ENCODE measurements at places on chromosomes 6 and 20. TPM values are rescaled to one million over a fixed set of nuclear protein-coding genes. Genes with fewer than 3 reads are reported as not detected.

The FOXA2 gene
- 0.13 TPM for total RNA-seq

GRCh38 chr6:65816991-65817390 lies 110.0 kb upstream of the EYS start:
- H3K27ac ChIP-seq, result no peak overlapping the region
- no peaks in the 10 kb centered on the region for H3K27me3 ChIP-seq
- DNase-seq, result no peak
- H3K4me1 ChIP-seq, result no peaks in the 10 kb centered on the region

DNA sequence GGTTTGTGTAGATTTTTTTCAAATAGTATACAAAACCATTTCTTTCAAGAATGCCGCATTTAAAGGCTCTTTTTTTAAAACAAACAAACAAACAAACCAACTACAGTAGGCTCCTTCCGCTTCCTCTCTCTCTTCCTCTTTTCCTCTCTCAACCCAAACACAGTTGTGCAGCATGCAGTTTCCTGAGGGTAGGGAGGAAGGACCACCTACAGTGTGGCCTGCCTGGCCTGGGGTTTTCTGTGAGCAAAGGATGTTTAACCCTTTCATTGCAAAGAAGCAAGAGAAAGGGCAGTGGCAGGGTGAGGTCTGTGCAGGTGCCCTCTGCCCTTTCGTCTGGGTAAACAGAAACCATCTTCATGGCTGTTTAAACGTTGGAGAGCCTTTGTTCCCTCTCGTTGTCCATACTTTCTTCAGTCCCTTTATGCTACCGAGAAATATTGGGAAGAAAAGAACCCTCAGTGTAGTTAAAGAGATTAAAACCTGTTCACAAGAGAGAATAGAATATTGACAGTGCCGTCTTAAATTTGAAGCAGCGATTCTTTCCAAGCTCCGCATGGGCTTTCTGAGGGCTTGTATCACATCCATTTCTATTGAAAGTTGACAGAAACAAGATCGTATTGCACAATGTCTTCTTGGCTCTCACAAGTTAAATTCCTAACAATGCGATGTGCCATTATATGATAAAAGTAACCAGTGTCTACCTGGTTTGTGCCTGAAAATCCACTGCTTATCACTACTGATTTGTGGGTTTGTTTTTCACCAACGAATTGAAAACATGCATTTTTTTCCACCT lies 215.5 kb upstream of the SNX9 start:
- no peaks in the 10 kb centered on the region for H3K36me3 ChIP-seq
- H3K4me3 ChIP-seq, result no peak overlapping the region
- no peak for DNase-seq
- H3K27me3 ChIP-seq, result no peaks in the 10 kb centered on the region

GRCh38 chr6:110534731-110535492 lies 58.5 kb upstream of the SLC22A16 start:
- peaks cover 2% of the 10 kb centered on the region for H3K4me1 ChIP-seq
- no peaks in the 10 kb centered on the region for H3K36me3 ChIP-seq
- H3K27me3 ChIP-seq, result no peaks in the 10 kb centered on the region

DNA sequence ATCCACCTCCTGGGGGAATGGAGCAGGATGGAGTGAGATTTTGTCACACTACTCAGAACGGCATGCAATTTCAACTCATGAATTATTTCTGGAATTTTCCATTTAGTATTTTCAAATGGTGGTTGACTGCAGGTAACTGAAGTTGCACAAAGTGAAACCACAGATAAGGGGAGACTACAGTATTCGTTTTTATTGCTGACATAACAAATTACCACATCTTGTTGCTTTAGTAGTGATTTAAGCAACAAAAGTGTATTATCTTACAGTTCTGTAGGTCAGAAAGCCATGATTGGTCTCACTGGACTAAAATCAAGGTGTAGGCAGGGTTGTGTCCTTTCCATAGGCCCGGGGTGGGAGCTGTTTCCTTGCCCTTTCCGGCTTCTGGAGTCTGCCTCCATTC lies 133.4 kb upstream of the B3GAT2 start:
- H3K27me3 ChIP-seq, result no peaks in the 10 kb centered on the region
- no peak overlapping the region for H3K27ac ChIP-seq
- H3K36me3 ChIP-seq, result no peaks in the 10 kb centered on the region
- no peak overlapping the region for H3K4me3 ChIP-seq
- H3K4me1 ChIP-seq, result no peaks in the 10 kb centered on the region

GRCh38 chr6:166419286-166419685 lies 36.5 kb upstream of the MPC1 start:
- H3K36me3 ChIP-seq, result peaks cover 9% of the 10 kb centered on the region
- H3K4me1 ChIP-seq, result no peaks in the 10 kb centered on the region
- no peak for DNase-seq
- no peaks in the 10 kb centered on the region for H3K27me3 ChIP-seq
- H3K4me3 ChIP-seq, result no peak overlapping the region
- no peak overlapping the region for H3K27ac ChIP-seq

- no peak overlapping the region for H3K4me3 ChIP-seq
- no peaks in the 10 kb centered on the region for H3K4me1 ChIP-seq
- H3K36me3 ChIP-seq, result no peaks in the 10 kb centered on the region
- no peaks in the 10 kb centered on the region for H3K27me3 ChIP-seq
Measured at GRCh38 chr6:160435935-160436334, 87.8 kb downstream of the SLC22A3 start.

DNA sequence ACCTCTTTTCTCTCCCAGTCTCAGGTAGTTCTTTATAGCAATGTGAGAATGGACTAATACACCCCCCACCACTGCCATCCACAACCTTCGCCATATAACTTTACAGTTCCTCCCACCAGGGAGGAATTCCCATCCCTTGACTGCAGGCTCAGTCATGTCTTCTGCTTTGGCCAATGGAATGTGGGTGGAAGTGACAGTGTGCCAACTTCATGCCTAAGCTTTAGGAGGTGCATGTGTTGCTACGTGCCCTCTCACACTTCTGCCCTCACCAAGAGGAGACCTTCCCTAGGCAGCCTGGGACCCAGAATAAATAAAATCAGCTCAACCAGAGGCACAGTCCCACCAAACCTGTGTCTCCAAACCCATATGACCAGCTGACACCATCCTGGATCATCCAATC lies 33.0 kb upstream of the LRRN4 start:
- no peaks in the 10 kb centered on the region for H3K4me1 ChIP-seq
- DNase-seq, result no peak
- H3K27ac ChIP-seq, result no peak overlapping the region
- H3K4me3 ChIP-seq, result no peak overlapping the region
- no peaks in the 10 kb centered on the region for H3K27me3 ChIP-seq

- no peak overlapping the region for H3K4me3 ChIP-seq
- no peaks in the 10 kb centered on the region for H3K36me3 ChIP-seq
- no peaks in the 10 kb centered on the region for H3K27me3 ChIP-seq
- no peak overlapping the region for H3K27ac ChIP-seq
Measured at GRCh38 chr6:31246051-31246521, 25.8 kb downstream of the HLA-C start.

The PLTP gene
- 345 TPM for total RNA-seq

DNA sequence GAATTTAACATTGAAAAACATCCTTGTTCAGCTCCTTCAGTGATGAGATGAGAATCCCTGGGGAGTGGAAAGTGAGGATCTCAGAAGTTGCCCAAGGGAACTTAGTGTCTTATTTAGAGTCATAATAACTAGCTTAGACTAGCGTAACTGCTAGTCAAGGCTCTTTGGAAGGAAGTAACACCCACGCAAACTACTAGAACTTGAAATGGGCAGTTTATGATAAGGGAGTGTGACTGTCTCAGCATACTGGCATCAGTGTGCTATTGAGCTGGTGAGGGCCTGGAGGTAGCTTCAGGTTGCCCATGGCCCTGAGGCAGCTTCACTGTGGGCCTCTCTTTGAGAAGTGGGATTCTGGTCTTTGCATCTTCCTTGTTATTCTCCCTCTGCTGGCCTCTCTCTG lies 40.1 kb downstream of the SLX4IP start:
- no peak for DNase-seq
- H3K27me3 ChIP-seq, result no peaks in the 10 kb centered on the region
- no peaks in the 10 kb centered on the region for H3K36me3 ChIP-seq
- H3K27ac ChIP-seq, result no peak overlapping the region
- no peak overlapping the region for H3K4me3 ChIP-seq

The BCAS4 gene
- 10.6 TPM for total RNA-seq

The TREM1 gene
- total RNA-seq, result 1.4 TPM

The PTGIS gene
- 24.1 TPM for total RNA-seq
